Cerebellar cortex (tissue), 1 donor: ENCODE measurements at places on chromosomes 2 and 18.

- DNase-seq = no peak
Observed at GRCh38 chr2:102932501-102932900, 170.7 kb downstream of the TMEM182 start.

DNA sequence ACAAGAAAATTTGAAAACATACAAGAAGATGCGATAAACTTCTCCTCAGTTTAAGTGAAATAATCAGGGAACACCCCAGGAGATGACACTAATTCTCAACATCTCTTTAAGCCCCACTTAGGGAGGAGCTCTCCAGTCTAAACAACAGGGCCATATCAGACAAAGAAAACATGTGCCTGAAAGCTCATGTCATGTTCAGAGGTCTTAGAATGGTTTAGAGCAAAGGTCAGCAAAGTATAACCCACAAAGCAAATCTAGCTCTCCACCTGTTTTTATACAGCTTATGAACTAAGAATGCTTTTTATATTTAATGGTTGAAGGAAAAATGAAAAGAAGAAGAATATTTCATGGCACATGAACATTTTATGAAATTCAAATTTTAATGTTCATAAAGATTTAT lies 155.6 kb upstream of the NOL4 start:
- DNase-seq = no peak

GRCh38 chr18:9619056-9619455 lies 4.7 kb upstream of the PPP4R1 start:
- DNase-seq = no peak

DNA sequence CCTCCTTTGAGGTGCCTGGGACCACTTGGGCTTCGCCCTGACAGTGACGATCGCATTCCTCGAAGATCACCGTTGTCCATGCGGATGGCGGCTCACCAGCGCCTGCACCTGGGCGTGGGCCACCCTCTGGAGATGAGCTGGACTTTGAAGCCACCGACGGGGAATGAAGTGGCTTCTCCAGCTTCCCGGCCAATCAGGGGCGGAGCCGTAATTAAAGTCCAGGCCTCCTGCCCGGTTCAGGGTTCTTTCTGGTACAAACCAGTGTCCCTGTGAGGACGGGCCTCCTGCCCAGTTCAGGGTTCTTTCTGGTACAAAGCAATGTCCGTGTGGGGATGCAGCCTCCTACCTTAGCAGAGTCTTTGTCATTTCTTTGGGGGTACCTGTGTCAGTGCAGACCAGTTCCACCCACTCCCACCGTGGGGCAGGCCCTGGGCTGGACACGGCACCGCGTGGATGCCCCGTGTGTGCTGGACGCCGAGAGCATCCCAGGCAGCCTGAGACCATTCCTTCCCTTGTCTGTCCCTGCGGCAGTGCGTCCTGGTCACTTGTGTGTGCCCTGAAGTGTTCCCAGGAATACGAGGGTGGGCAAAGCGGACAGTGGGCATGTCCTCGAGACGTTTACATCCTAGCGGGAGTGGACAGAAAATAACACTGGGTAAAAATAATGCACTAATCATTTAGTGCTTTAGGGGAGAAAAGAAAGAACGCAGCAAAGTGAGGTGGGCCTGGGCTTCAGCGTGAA lies 55.0 kb downstream of the KCNG2 start:
- no peak for DNase-seq

DNA sequence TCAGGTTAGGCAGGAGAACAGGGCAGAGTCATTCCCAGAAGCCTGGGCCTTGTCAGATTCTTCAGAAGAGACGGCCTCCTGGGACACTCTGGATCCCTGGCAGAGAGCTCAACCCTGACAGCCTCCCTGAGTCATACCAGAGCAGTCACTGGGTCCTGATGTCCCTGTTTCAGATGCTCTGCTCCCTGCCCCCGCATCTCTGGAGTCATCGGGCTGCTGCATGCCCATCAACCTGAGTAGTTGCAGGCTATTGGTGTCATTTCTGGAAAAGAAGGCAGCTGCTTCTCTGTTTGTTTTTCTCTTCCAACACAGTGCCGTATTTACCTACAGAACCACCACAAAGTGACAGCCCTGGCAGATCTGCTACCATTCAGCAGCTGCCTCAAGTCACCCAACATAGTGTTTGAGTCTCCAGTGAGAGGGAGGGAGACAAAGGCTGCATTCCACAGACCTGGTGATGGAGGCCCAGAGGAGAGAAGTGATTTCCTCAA lies 145.1 kb downstream of the B3GNT2 start:
- no peak for DNase-seq

DNA sequence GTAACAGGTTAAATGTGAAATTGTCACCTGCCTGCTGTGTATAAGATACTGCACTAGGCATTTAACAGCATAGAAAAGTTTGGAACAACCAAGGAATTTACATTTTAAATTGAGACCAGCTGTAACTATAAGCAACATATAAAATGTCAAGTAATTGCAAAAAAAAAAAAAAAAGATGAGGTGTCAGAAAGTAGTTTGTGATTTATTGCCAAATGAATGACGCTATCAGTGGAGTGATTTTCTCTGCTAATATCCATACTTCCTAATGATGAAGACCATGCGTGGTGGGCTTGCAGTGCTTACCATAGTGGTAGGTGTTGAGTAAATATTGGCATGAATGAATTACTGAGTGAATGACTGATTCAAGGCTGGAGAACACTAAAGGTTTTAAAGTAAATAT lies 73.3 kb downstream of the OSBPL6 start:
- no peak for DNase-seq

DNA sequence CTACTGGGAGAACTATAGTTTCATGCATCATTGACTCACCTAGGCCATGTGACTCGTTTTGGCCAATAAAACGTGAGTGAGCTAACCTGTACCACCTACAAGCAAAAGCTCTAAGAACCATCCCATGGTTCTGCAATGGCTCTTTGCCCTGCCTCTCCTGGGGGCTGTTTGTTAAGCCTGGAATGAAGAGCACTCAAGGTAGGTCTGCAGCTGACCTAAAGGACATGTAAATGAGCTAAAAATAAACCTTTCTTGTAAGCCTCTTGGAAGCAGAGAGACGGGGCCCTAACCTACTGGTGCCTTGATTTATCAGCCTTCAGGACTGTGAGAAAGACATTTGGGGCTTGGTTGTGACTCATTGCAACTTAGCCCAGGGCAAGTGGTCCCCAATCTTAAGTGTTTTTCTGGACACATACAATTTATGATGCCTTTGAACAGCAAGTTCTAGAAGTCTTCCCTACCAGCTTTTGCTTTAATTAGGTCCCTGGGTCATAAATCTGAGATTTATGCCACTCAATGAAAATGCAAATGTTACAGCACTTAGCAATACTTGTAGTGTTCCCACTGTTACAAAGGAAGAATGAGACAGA lies 107.4 kb downstream of the OSBPL6 start:
- DNase-seq = no peak

DNA sequence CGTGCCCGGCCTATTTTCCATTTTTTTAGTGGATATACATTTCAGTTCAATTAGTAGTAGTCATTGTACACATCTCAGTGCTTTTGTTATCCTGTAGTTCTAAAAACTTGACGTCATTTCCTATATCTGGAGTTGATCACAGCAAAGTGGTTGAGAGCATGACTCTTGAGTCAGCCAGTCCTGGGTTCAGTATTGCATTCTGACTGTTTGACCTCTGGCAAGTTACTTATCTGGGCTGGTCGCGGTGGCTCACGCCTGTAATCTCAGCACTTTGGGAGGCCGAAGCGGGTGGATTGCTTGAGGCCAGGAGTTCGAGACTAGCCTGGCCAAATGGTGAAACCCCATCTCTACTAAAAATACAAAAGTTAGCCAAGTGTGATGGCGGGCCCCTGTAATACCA lies 50.4 kb upstream of the PPM1B start:
- no peak for DNase-seq

DNA sequence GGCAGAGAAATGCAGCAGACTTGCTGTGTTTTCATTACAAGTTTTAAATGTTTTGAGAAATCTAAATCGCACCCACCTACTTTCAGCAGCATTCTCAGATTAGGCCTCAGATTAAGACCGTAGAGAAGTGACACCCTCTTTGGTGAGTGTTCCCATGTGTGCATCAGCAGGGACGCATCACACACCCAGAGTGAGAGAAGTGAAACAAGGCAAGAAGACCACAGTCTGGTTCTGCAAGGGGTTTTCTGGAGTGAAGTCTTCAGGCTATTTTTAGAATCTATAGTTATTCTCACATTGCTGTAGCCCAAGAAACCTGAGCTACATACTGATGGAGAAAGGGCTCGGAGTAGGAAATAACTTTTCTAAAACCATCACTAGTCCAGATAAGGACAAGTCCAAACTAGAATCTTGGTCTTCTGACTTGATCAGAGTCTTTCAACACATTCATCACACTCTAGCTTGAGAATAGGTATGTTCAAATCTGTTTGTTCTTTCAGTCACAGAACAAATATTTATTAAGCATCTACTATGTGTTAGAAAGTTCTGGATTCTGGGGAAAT lies 1216.6 kb upstream of the PIK3C3 start:
- no peak for DNase-seq

- no peak for DNase-seq
Observed at GRCh38 chr2:170434900-170435621, 257.1 kb downstream of the MYO3B start.

DNA sequence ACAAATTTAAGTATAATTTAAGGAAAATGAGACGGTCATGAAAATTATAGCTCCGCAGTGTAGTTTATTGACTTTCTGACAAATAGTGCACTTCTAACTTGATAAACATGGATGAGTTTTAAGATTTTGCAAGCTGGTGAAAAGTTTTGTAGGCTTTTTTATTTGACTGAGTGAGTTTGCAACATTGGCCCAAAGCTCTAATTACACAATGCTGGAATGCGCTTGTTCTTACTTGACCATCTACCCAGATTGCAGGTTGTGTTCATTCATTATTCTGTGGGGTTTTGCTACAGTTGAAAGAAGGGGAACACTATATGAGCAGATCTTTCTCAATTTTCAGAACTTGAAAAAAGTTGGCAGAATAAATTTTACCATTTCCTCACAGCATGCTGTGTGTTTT lies 13.5 kb downstream of the SPOPL start:
- no peak for DNase-seq

- no peak for DNase-seq
Observed at GRCh38 chr18:67485655-67486054, 30.9 kb downstream of the DSEL start.

DNA sequence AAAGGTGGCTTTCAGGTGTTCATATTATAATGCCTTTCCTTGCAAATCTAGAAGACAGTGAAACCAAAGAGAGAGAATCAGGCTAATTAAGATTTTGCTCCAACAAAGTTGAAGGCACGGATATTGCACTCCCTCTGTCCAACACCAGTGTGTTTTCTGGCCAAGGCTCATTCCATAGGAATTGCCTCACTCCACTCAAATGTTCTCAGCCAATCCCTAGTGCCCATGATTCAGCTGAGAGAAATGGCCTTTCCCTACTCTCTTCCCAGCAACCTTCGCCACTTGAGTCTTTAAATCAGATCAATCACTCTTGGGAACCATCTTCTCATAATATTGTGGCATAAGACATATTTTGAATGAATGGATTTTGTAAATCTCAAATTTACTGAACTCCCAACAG lies 768.2 kb upstream of the ACVR2A start:
- DNase-seq = no peak

DNA sequence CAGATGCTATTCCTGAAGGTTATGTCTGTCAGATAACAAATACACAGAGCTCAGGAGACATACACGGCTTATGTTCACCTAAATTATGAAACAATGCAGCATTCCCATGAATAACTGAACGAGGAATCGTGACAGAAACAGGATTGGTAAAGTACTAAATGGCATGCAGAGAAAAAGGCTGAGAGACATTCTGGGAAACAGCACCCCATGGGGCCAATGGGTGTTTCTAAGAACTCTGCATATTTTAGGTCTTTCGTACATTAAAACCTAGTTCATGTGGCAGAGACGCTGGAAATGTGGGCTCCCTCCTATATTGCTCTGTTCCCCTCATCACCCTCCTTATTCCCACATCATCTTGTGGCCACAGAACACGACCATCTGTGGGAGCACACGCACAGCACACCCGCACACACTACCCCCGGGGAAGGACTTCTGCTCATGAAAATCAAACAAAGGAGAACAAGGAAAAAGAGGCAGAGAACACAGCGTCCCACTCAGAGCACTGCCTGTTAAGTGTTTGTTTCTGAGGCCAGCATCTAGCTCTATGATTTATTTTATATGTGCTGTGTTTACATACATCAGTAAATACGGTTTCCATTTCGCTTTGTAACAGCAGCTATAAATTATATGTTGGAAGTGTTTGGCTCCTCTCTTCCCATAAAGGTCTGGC lies 143.6 kb downstream of the AFF3 start:
- DNase-seq = no peak

GRCh38 chr18:7803956-7804469 lies 236.9 kb downstream of the PTPRM start:
- DNase-seq = no peak

DNA sequence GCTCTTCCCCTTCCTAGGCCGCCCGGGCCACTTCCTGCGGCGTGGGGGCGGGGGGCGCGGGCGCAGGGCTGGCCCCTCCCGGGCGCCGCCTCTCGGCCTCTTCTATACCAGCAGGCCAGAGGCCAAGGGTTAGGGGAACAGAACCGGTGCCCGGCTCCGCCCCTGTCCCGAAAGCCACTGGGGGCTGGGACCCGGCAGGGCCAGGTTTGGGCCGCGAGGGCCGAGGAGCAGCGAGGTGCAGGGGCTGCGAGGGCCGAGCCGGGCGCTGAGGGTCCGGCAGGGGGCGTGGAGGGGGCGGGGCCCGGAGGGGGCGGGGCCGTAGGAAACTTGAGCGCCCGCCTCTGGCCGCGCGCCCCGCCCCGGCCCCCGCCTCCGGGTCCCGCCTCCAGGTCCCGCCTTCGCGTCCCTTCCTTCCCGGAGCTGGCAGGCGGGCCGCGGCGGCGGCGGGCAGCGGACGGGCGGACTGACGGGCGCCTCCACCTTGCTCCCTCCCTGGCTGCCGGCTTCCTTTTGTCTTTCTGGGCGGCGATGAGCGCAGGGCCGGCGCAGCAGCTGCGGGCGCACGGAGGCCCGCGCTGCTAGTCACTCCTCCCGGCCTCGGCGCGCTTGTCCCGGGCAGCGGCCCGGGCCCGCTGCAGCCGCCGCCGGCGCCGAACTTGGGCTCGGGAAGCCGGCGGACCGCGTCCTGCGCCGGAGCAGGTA lies at the start of gene HPCAL1:
HPCAL1 (plus strand) TSS at position 426 of the 702 bp plus-strand sequence. CDS start 116,854 bp downstream, outside the sequence.
- DNase-seq = peak; percentile 80

DNA sequence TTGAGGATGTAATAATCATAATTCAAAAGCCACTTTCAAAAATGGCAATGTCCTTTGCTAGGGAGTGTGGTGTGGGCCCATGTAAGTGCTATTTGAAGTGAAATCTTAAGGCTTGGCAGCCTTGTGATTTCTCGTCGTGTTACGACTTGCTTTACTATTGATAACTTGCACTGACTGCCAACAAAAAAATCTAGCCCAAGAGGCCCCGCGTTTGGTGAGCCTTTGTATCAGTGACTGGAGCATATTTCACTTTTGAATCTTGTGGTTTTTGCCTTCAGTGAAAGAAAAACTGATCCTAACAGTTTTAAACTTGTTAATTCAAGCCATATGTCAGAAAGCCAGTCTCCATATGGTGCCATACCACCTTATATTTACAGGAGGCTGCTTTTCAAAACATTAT lies 248.0 kb downstream of the TMEM182 start:
- DNase-seq = no peak

DNA sequence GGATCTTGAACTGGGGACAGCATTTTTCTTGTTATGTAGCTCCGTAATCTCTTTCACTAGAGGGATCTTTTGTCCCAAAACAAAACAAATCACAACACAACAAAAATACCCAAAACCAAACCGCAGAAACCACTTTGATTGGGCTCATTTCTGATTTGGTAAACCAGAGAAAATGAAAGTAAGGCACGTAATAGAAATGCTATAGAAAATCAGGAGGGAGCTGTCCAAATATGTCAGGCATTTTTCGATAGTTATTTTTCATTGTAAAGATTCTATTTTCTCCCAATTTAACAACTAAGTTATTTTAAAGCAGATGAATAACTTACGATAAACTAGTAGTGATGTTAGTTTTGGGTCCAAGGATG lies 406.5 kb downstream of the XIRP2 start:
- no peak for DNase-seq
